ENCODE measurements at places on chromosomes 6 and 20. TPM values are rescaled to one million over a fixed set of nuclear protein-coding genes. Genes with fewer than 3 reads are reported as not detected.

DNA sequence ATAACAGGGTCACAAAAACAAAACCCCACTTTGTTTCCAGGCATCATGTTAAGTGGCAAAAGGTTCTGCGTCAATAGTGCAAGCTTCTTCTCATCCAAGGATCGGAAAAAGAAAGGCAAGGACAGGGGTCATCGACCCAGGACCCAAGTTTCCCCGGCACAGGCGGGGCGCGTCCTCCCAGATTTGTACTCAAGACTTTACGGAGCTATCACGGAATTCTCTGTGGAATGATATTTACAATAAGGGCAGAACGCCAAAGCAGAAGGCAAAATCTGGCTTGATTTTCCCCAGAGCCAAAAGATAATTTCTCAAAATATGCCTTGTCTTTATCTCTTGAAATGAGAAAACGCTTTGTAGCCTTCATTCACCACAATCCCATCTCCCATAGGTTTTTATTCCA, 25.5 kb downstream of the PDE10A start:
- no peaks in the 10 kb centered on the region for H3K4me1 ChIP-seq
- no peak overlapping the region for H3K4me3 ChIP-seq
- DNase-seq, result no peak
- no peak overlapping the region for H3K27ac ChIP-seq
- H3K27me3 ChIP-seq, result no peaks in the 10 kb centered on the region

AIF1 gene
- 51.5 TPM for total RNA-seq

DNA sequence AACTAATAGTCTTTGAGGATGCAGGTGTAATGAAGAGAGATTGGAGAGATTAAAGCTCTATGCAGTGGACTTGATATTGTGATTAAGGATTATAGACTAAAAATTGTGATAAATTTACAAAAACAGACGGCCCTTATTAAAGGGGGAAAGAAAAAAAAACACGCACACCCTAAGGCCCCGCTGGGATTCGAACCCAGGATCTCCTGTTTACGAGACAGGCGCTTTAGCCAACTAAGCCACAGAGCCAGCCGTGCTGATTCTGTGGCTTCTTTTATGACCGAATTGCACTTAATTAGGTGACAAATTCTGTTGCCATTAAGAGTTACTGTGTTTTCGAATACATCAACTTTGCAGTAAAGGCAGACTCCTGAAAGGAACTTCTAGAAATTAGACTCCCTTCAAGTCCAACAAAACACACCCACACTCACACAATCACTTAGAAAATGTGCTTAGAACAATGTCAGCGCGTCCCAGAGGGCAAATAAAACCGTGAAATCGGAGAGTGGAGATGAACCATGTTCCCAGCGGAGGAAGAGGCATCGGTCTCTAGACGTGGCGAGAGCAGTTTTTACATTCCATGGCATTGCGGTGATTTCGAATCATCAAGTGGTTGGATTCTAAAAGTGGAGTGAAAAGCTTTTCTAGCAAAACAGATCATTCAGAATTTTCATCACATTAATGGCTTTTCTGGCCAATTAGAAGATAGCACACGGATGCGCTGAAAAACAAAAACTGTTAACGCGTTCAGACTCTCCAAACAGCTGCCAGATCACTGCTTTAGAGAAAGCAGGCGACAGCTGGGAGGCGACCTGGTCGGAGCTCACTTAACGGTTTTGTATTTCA, 122.6 kb downstream of the GPX5 start:
- H3K36me3 ChIP-seq, result no peaks in the 10 kb centered on the region
- no peak for DNase-seq
- H3K4me1 ChIP-seq, result no peaks in the 10 kb centered on the region
- peaks cover 16% of the 10 kb centered on the region for H3K27me3 ChIP-seq
- H3K27ac ChIP-seq, result no peak overlapping the region

DNA sequence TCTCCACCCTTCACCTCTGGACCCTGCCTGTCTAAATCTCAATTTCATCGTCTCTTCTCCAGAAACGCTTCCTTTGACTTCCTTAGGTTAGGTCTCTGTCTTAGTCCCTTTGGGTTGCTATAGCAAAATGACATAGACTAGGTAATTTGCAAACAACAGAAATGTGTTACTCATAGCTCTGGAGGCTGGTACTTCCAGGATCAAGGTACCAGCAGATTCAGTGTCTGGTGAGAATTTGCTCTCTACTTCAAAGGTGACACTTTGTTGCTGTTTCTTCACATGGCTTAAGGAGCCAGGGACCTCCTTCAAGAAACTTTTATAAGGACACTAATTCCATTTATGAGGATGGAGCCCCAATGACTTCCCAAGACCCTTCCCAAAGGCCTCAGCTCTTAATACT, 145.1 kb upstream of the IMPG1 start:
- H3K4me1 ChIP-seq, result no peaks in the 10 kb centered on the region
- H3K27me3 ChIP-seq, result no peaks in the 10 kb centered on the region
- DNase-seq, result no peak
- H3K27ac ChIP-seq, result no peak overlapping the region
- H3K4me3 ChIP-seq, result no peak overlapping the region

DNA sequence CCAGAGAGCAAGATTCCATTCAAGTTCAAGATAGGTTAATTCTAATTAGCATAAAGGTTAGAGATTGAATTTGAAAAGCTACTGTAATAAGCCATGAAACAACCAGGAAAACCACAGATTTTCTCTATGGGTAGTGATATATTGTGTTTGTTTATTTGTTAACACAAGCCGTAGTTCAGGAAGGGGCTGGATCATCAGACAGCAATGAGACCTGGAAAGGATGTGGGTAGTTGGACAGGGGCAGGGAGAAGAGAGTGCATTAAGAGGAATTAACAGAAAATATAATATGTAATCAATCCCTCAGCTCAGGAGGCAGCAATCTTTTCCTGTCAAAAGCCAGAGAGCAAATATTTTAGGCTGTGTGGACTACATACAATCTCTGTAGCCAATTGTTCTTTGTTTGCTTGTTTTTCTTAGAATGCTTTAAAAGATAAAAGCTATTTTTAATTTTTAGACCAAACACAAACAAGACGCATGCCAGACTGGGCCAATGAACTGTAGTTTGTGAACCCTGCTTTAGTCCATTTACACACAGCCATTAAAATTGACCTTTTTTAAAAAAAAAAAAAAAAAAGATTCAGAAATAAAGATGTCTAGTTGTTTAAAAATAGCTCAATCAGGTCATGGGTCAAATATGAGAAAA, 398.7 kb upstream of the MARCKS start:
- no peaks in the 10 kb centered on the region for H3K36me3 ChIP-seq
- H3K4me3 ChIP-seq, result no peak overlapping the region
- DNase-seq, result no peak
- H3K4me1 ChIP-seq, result peaks cover 23% of the 10 kb centered on the region
- no peaks in the 10 kb centered on the region for H3K27me3 ChIP-seq

DNA sequence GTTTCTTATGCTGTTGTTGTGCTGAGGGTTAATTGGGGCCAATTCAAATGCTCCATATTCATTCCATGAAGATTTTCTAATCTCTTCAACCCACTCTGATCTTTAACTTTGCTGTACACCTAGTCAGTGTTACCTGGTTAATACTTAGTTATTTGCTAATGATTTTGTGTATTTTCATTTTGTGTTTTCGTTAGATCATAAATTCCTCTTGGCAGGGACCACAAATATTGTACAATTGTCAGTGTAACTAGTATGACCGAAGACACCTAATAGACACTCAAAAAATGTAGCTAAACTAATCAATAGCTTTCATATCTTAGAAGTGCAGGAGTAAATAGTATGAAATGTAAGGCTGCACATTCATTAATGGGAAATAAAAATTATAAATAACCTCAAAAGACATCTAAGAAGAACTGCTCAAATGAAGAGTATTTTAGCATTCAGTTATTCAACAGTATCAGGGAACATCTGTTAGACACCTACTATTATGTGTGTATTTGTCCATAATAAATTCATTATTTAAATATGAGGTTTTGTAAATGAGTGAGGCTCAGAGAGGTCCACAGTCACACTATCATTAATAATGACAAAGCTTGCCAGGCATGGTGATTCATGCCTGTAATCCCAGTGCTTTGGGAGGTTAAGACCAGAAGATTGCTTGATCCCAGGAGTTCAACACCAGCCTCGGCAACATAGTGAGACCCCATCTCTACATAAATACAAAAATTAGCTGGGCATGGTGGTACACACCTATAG, 13.4 kb upstream of the HSF2 start:
- H3K4me1 ChIP-seq, result peaks cover 4% of the 10 kb centered on the region
- no peak overlapping the region for H3K4me3 ChIP-seq
- no peak overlapping the region for H3K27ac ChIP-seq
- no peak for DNase-seq
- no peaks in the 10 kb centered on the region for H3K27me3 ChIP-seq
- H3K36me3 ChIP-seq, result no peaks in the 10 kb centered on the region

DNA sequence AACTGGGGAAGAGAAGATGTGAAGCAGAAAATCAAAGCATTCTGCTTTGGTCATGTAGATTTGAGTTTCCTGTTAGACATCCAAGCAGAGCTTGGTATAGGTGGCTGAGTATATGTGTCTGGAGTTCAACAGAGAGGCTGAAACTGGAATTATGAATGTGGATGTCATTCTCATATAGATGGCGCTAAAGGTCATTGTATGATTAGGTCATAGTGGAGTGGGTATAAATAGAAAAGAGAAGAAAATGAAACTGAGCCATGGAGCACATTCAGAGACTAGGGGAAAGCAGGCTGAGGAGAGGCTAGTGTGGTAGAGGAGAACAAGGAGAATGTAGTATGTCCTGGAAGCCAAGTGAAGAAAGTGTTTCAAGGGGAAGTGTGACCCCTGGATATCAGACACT, 295.6 kb upstream of the PLN start:
- no peak overlapping the region for H3K4me3 ChIP-seq
- no peaks in the 10 kb centered on the region for H3K4me1 ChIP-seq
- no peak for DNase-seq
- H3K27ac ChIP-seq, result no peak overlapping the region

APOBEC2 gene
- not detected for total RNA-seq

- H3K36me3 ChIP-seq, result no peaks in the 10 kb centered on the region
- no peaks in the 10 kb centered on the region for H3K4me1 ChIP-seq
- H3K27me3 ChIP-seq, result no peaks in the 10 kb centered on the region
- DNase-seq, result no peak
- H3K27ac ChIP-seq, result no peak overlapping the region
Measured at GRCh38 chr20:62064770-62065673, 659 bp downstream of the TAF4 start.

DNA sequence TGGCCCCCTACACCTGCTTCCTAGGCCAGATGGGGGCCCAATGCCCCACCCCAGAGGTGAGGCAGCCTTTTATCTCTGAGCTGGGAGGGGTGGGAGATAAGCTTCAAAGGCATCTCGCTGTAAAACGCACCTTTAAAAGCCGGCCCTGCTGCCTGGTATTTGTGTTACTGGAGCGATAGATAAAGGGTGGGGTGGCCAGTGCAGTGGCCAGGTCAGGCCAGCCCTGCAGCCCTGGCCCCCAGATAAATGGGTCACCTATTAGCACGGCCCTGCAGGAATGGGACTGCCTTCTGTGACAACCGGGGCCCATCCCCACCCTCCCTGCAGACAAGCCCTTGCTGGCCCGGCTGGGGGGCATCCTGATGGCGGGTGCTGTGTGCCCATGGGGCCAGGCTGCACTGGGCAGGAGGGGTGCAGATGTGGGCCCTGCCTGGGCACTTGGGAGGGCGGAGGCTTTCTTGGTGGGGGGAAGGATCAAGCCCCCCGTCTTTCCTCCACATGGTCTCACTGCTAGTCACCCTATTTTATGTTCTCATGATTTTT, 3.0 kb upstream of the RBBP8NL start:
- H3K27me3 ChIP-seq, result no peaks in the 10 kb centered on the region
- no peaks in the 10 kb centered on the region for H3K4me1 ChIP-seq
- no peaks in the 10 kb centered on the region for H3K36me3 ChIP-seq
- H3K27ac ChIP-seq, result no peak overlapping the region
- no peak for DNase-seq

- DNase-seq, result no peak
- H3K4me1 ChIP-seq, result no peaks in the 10 kb centered on the region
- H3K27me3 ChIP-seq, result peaks cover 7% of the 10 kb centered on the region
- no peaks in the 10 kb centered on the region for H3K36me3 ChIP-seq
- no peak overlapping the region for H3K4me3 ChIP-seq
- no peak overlapping the region for H3K27ac ChIP-seq
Measured at GRCh38 chr20:20084296-20084752, 32.0 kb downstream of the CFAP61 start.

DNA sequence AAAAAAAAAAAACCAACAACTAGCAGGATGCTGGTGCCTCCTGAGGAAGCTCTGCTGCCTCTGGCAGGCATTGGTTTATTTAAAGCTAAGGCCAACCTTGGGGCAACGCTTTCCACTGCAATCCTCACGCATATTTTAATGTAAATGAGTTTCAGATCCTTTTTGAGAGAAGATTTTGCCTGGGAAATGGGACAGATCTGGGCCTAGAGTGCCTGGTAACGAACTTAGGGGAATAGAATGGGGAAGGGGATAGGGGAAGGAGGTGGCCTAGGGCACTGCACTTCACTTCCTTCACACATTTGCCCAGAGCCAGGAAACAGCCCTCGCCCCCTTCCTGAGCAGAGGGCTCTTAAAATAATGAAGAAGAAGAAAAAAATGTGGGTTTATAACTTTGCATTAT, 132.7 kb upstream of the TMEM170B start:
- no peaks in the 10 kb centered on the region for H3K27me3 ChIP-seq
- H3K36me3 ChIP-seq, result no peaks in the 10 kb centered on the region
- peak overlapping the region; percentile 28 for H3K27ac ChIP-seq
- H3K4me3 ChIP-seq, result no peak overlapping the region

DNA sequence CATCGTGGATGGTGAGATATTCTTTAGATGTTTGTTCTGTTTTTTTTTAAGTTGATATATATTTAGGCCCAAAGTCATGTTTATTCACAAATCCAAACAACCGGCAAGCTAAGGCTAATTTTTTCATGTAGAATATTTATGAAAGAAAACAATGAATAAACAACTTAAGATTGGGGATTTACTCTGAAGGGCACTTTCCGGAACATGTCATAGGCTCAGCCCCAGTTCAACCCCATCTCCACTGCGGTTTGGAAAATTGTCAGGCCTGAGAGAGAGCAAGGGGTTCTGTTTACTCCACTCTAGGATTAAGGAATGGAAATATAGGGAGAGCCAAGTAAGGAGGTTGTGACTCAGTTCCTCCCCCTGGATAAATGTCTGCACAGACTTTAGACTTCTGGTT, 18.3 kb downstream of the RPS6KA2 start:
- no peaks in the 10 kb centered on the region for H3K27me3 ChIP-seq
- no peak for DNase-seq
- no peak overlapping the region for H3K27ac ChIP-seq
- peaks cover 23% of the 10 kb centered on the region for H3K4me1 ChIP-seq

GRCh38 chr6:49541210-49541724, 9.2 kb upstream of the C6orf141 start:
- no peaks in the 10 kb centered on the region for H3K27me3 ChIP-seq
- no peak overlapping the region for H3K27ac ChIP-seq
- H3K4me3 ChIP-seq, result no peak overlapping the region
- H3K4me1 ChIP-seq, result no peaks in the 10 kb centered on the region
- H3K36me3 ChIP-seq, result no peaks in the 10 kb centered on the region
- DNase-seq, result no peak

AK9 gene
- total RNA-seq, result 10.4 TPM

DNA sequence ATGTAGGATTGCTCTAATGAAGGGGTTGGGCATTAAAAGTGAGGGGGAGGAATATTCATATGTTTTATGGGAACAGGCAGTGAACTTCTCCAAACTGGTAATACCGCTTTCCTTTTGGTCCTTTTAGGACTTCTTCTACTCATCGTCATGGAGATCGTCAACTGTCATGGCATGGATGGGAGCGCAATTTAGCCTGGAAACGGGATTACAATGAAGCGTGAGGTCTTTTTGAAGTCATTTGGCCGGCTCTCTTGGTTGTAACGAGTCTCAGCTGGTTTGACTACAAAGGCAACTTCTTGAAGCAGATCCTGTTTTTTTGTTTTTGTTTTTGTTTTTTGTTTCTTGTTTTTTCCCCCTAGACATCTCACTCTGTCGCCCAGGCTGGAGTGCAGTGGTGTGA, 1.4 kb upstream of the HLA-E start:
- no peak overlapping the region for H3K4me3 ChIP-seq
- H3K27me3 ChIP-seq, result peaks cover 5% of the 10 kb centered on the region
- peaks cover 29% of the 10 kb centered on the region for H3K36me3 ChIP-seq

ME1 gene
- total RNA-seq, result 15.5 TPM

NINL gene
- 8.0 TPM for total RNA-seq
